ENCODE measurements at places on chromosomes 11 and 22.

DNA sequence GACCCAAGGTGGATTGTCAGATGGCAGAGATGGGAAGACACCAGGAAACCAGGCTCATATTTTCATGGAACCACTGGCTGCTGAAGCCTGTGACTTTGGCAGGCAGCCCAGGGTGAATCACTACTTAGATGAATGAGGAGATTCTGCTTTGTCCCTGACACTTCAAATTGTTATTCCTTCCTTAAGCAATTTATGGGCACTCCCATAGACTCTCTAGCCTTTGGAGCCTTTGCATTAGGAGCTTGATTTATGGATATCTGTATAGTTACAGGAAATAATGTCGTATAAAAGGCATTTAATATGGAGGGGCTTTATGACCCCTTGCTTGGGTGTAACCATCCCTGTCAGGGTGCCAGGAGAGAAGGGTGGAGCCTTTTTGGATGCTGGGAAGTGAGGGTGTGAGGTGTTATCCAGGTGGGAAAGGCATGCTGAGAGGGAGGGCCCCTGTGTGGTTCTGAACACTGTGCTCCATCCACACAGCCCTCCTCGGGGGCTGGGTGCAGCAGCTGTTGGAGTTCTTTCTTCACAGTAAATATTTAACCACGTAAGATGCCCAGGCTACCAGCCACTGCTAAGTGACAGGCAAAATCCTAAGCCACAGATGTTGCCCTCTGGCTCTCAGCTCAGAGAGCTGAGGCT lies 35.3 kb downstream of the IL18 start:
- DNase-seq, result no peak

DNA sequence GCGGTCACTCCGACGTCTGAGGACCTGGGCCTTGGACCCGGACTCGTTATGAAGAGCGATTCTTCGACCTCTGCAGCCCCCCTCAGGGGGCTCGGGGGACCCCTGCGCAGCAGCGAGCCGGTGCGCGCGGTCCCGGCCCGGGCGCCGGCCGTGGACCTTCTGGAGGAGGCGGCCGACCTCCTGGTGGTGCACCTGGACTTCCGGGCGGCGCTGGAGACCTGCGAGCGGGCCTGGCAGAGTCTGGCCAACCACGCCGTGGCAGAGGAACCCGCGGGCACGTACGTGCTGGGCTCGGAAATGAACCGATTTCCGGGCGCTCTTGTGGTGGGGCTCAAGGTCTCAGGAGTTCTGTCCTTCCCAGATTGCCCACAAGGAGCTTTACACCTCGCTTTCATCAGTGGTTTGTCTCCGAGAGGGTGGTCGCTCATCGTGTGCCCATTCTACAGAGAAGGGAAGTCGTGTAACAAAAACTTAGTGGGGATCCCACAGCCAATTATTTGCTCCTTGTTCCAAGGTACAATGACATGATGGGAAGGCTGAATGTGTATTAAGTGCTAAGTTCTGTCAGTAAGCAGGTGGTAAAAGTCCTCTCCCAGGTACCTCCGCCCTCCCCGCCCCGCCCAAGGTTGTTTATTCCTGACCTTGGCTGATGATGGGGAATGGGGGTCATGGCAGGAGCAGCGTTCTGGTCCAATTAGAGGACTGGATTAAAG lies 695 bp downstream of the PEX26 start:
- no peak for DNase-seq

- DNase-seq, result no peak
These were observed 253.8 kb upstream of the CADM1 start for GRCh38 chr11:115758011-115758410.

DNA sequence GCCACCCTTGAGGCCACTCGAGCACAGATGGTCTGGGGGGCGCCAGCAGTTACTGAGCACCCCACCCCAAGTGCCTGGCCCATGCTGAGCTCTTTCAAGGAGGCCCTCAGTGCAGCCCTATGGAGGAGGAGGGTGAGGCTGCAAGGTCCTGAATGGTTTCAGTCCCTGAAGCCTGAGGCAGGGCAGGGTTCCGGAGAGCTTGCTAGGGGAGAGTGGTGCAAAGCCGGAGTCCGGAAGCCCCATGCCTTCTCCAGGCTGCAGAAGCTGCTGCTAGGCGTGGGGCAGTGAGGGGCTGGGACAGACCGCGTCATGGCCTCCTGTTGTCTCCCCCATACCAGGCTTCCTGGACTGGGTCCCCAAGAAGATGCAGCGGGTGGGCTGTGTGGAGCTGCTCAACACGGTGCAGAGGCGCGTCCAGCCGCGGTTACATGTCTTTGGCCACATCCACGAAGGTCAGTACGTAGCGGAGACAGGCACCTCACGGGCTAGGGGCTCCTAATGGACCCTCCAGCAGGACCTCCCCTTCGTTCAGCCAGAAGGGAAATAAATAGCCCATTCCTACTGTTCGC lies 90.6 kb downstream of the MPPED1 start:
- no peak for DNase-seq

- no peak for DNase-seq
These were observed 456.8 kb downstream of the MIAT start for GRCh38 chr22:27114186-27114585.

GRCh38 chr22:42974223-42974622 lies 40.7 kb downstream of the PACSIN2 start:
- no peak for DNase-seq

GRCh38 chr11:1884303-1884700 lies 7.4 kb downstream of the PRR33 start:
- no peak for DNase-seq

DNA sequence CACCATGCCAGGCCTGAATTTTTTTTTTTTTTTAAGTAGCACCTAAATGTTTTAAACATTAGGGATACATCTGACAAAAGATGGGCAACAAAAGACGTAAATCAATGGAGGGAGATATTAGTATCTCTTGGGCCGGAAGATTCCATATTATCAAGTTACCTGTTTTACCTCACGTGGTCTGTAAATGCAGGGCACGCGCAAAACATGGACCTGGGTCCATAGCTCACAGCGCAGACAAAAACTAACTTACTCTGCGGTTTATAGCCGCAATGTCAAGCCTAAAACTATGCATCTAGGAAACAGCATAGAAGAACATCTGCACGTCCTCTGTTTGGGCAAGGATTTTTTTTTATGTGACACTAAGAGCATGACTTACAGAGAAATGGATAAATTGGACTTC lies 31.5 kb upstream of the PANX2 start:
- no peak for DNase-seq

DNA sequence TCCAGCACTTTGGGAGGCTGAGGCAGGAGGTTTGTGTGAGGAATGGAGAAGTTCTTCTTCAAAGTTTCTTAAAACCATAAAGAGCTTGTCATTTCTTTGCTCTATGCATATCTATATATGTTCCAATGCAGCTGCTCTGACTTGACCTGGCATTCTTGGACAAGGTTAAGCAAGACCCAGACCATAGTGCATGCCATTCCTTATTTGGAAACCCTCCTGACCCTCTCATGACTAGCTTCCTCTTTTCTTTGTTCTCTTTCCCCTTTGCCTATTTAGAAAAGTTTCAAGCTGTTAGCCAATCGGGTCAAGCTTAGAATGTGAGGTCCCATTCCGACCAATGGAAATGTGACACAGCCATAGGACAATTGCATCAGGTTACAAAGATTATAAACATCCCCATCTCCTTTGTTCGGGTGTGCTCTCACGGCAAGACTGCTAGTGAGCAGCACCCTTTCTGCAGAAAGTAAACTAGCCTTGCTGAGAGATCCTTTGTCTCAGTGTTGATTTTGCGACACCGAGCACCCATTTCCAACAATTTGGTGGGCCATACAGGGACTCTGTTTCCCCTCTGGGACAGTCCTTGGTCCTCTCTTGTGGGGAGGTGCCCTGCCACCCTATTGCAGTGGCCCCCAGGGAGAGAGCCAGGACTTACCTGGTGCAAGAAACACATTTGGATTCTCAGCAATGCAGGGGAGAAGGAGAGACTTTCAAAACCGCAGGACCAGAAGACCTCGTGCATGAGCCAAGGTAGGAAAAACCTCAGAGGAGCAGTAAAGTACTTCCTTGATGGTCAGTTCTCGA lies 39.9 kb upstream of the ANO1 start:
- DNase-seq, result no peak

- no peak for DNase-seq
These were observed 31.2 kb downstream of the C11orf71 start for GRCh38 chr11:114368918-114369680.

- no peak for DNase-seq
These were observed 50.9 kb upstream of the UBASH3B start for GRCh38 chr11:122604621-122605020.

- DNase-seq, result no peak
These were observed 1054.0 kb downstream of the NTM start for GRCh38 chr11:132424433-132424832.

- no peak for DNase-seq
These were observed 49.1 kb downstream of the ZBTB16 start for GRCh38 chr11:114108501-114109205.

GRCh38 chr11:116576526-116576925 lies 196.3 kb downstream of the BUD13 start:
- DNase-seq, result no peak

DNA sequence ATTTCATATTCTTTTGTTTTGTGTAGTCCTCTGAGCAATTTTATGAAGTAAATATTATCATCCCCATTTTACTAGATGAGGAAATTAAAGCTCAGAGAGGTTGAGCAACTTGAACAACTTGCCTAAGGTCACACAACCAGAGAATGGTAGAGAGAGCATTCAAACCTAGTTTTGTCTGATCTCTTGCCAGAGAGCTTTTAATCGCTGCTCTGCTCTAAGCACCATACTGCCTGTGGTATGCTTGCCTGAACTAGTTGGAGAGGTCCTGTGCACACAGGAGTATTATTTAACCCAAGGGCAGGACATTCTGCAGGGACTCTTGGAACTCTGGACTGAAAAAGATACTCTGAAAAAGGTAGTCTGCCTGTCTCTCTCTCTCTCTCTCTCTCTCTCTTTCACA lies 38.5 kb downstream of the TRAF6 start:
- no peak for DNase-seq

GRCh38 chr11:45945397-45945999 lies 23.0 kb downstream of the LARGE2 start:
- no peak for DNase-seq

- no peak for DNase-seq
These were observed 561.8 kb upstream of the CADM1 start for GRCh38 chr11:116065986-116066385.

DNA sequence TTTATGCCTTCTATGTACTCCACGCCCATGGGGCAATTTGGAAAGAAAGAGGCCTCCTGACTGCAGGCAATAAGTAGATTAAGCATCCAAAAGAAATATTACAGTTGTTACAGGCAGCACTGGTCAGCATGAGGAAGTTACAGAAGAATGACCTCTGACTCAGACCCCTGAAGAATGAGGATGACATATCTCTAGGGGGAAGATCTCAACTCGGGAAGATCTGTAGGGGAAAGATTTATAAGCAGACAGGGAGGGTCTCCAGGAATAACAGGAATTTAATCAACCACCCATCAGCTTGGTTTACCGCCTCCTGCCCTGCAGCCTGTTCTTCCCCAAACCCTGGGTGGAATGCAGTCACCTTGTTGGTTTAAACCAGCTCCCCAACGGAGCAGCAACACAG lies 58.0 kb downstream of the RCN1 start:
- DNase-seq, result no peak

- DNase-seq, result no peak
These were observed 57.5 kb downstream of the PTPRJ start for GRCh38 chr11:48037709-48038468.

DNA sequence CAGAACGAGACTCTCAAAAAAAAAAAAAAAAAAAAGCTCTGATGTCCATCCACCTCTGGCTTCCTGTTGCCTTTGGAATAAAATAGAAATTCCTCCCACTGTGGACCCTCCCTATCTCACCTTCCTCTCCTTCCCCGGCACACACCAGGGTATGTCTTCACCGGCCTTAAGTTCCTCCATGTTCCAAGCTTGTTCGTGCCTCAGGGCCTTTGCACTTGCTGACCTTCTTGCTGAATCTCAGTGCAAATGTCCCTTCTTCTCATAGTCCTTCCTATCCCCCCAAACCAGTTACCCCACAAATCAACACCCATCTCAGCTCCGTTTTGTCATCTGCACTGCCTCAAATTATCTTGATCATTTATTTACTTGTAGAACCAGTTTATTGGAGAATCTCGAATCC lies 20.6 kb downstream of the IFT27 start:
- DNase-seq, result no peak

DNA sequence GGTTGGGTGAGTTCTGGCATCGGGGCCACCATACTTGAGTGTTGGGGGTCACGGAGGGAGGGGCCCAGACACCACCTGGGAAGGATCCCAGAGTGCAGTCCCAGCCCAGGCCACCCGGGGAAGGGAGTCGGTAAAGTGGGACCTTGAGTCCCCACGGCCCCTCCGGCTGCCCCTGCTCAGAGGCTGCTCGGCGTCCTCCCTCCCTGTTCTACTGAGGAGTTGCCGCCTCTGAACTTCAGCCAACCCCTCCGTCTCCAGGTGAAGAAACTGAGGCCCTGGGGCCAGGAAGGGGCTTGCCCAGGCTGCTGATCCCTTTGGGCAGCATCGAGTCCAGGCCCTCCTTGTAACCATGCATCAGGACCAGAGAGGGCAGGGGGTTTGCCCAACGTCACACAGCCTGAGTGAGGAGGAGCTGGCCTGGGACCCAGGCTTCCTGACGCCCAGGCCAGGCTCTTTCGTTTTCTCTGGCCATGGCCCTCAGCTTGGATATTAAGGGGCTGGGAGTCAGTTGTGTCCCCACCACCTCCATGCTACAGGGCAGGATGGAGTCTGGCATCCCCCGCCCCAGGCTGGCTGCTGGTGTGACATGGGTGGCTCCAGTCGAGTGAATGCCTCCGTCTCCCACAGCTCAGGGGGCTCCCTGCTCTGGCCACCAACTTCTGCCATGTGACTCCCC lies 1.3 kb downstream of the PARVG start:
- DNase-seq, result no peak

DNA sequence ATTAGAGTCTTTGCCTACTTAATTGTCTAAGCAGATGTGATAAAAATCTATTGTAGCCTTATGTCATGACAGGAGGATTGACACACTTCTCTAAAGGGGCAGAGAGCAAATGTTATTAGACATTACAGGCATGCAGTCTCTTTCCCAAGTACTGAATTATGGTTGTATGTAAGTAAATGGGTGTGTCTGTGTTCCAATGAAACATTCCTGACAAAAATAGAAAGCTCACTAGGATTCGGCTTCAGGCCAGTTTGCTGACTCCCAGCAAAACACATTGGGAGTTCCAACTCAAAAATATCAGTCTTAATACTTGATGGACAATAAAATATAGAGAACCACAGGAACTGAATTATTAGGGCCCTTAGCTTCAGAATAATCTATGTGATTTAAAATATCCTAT lies 1480.4 kb downstream of the FAM181B start:
- DNase-seq, result no peak
